Stimulated activated CD8-positive, alpha-beta memory T cell treated with anti-CD3 and anti-CD28 coated beads, Interleukin-12 subunit alpha, Interleukin-12 subunit beta, amount 100 ng/mL, for 1 hour (primary cell): ENCODE measurements at places on chromosomes 6 and 20.

DNA sequence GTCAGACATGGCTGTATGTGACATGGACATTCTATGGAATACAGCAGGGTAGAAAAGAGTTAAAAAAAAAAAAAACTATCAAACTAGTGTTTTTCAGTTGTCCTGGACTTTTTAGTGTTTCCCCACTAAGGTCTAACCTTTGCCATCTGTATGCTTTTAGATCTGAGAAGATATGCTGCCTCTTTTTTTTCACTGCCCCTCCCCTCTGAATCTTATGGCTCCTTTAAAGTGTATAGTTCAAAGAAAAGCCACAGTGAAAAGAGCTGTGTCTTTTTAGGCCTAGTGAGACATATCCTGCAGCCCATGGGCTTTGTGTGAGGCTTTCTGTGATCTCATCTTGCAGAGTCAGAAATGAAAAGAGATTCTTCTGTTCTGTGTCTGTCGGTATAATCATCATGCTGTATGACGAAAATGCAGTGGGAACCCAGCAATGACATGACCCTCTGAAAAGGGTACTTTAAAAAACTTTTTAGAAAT is 29.3 kb downstream of the ADGRG6 start:
- no peak for DNase-seq

GRCh38 chr6:108838101-108838717 is 10.0 kb upstream of the ARMC2 start:
- DNase-seq: no peak

GRCh38 chr20:42531508-42531961 is 658.2 kb downstream of the PTPRT start:
- no peak for DNase-seq

DNA sequence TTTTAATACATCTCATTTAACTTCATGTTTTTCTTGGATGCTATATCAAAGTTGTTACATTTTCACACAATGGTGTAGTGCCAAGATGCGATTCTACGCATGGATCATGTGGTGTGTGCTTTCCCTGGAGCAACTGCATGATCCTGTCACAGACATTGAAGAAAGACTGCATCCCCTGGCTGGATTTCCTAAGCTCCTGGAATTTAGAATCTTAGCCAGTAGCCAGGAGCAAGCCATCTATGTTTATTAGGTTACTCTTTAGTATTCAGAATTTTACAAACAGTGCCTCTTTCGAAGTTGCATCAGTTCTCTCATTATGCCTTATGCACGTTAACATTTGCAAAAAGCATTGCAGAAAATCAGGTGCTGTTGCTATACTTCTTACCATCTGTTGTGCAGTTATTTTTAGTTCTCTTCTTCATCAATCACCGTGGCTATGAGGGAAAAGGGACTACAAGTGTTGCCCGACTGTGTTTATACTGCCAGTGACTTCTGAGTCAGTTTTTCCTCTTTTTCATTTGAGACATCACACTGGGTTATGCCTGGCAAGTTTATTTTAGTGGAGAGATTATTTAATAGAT is 584.2 kb downstream of the BCKDHB start:
- no peak for DNase-seq

- DNase-seq: no peak
Measured at GRCh38 chr20:51767867-51768758, at the start of gene ATP9A. TSS of gene ATP9A (minus strand) at chr20:51768390. CDS start at chr20:51768369, 21 bp downstream.

- DNase-seq: no peak
Measured at GRCh38 chr6:101268541-101268940, 125.0 kb upstream of the GRIK2 start.

- no peak for DNase-seq
Measured at GRCh38 chr6:21277601-21278374, 315.8 kb upstream of the SOX4 start.

DNA sequence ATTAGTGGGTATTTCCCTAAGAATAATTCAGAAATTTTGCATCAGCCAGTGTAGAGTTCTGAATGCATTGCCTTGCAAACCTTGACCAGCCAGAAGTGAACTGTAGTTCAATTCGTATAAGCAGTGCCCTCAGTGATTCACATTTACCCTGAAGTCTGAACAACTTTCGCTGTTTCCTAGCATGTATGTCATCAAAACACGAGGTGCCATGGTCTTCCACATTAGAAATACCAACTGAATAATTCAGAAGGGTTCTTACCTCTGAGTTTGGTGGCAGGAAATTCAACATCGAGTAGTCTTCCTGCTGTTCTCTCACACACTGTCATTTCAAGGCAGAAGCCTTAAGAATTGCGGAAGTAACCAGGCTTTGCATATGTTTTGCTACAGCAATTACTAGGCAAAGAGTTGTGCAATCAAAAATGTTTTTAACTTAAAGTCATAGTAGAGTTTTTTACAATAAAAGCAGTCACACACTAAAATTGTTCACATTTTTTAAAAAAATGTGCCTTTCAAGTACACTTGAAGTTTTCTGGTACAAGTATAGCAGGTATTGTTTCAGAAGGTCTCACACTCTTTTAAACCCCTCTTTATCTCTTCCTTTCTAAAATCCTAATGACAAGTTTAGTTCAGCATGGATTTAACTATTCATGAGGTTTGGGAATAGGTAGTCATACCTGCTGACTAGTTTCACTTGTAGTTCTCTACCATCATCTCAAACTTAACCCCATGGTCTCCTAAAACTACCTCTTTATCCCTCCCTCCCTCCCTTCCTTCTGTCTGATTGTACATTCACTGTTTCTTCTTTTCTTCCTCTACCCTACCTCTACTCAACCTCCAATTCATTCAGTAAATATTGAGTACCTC is 118.3 kb downstream of the STXBP5 start:
- DNase-seq: no peak

- DNase-seq: no peak
Measured at GRCh38 chr6:168514216-168514615, 73.2 kb downstream of the SMOC2 start.

GRCh38 chr6:78561015-78561414 is 306.3 kb upstream of the IRAK1BP1 start:
- DNase-seq: no peak

DNA sequence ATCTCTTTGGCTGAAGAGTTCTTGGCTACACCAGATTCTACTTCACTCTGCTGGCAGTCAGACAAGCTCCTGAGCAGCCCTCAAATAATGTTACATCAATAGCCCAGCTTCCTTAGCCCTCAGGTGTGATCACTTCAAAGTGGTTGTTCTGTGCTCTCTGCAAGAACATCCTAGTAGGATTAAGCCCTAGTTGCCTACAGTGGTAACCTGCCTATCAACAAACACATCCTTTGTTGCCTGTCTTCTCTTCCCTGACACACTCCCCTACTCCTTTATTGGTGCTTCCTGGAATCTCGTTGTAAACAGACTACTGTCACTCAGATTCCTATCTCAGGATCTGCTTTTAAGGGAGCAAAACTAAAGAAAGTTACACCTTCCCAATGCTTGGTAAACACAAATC is 45.1 kb upstream of the TASP1 start:
- no peak for DNase-seq

- DNase-seq: no peak
Measured at GRCh38 chr20:8094850-8095249, 37.2 kb upstream of the PLCB1 start.

- no peak for DNase-seq
Measured at GRCh38 chr6:113565306-113565705, 291.8 kb upstream of the MARCKS start.

- no peak for DNase-seq
Measured at GRCh38 chr6:14108571-14109410, 8.8 kb upstream of the CD83 start.

DNA sequence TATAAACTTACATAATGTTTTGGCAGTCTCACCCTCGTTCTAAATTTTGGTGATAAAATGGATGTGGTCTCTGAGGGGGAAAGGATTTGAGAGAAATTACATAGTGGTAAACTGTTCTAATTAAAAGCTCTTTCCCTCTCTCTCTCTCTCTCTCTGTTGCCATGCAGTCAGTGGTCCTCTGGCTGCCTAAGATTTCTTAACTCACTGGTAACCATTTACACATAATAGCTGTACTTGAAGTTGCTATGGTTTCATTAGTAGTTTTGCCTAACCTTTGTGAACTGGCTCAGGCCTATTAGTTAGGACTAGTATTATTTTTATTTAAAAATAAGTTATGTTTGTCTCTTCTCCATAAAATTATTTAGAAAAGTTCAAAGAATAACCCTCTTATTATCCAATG is 42.0 kb downstream of the MAPK14 start:
- DNase-seq: no peak

GRCh38 chr6:170439366-170440361 is 113.4 kb downstream of the PSMB1 start:
- DNase-seq: no peak

DNA sequence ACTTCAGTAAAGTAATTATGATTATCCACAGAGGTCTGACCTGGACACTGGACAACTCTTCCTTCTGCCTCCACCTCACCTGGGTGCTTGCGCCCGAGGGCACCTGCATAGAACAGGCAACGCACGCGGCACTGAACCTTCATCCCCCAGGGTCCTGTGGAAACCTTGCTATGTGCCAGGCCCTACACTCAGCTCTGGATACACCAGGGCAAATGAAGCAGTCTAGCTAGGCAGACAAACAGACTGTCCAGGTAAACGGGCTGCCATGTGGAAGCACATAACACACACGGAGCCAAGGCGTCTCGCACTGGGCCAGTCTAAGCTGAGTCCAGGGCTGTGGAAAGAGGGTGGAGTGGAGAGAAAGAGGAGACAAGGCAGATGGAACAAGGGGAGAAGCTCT is 109.3 kb upstream of the AFDN start:
- DNase-seq: no peak

- DNase-seq: no peak
Measured at GRCh38 chr6:37305841-37306425, 47.9 kb upstream of the RNF8 start.

DNA sequence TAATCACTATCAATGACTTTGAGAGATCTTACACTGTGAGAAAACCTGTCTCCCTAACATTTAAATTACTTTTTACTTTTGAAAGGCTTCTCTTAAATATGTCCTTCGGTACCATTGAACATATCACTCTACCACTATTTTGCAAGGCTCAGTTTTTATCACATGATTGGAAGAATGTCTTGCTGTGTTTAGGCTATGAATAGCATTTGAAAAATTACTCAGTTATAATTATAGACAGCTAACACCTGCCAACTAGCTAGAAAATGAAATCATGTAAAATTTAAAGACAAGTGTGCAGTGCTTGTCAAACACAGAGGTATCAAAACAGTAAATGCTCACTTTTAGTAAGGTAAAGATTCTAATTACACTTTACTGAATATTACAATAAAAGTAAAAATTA is 11.0 kb downstream of the SESN1 start:
- DNase-seq: no peak

DNA sequence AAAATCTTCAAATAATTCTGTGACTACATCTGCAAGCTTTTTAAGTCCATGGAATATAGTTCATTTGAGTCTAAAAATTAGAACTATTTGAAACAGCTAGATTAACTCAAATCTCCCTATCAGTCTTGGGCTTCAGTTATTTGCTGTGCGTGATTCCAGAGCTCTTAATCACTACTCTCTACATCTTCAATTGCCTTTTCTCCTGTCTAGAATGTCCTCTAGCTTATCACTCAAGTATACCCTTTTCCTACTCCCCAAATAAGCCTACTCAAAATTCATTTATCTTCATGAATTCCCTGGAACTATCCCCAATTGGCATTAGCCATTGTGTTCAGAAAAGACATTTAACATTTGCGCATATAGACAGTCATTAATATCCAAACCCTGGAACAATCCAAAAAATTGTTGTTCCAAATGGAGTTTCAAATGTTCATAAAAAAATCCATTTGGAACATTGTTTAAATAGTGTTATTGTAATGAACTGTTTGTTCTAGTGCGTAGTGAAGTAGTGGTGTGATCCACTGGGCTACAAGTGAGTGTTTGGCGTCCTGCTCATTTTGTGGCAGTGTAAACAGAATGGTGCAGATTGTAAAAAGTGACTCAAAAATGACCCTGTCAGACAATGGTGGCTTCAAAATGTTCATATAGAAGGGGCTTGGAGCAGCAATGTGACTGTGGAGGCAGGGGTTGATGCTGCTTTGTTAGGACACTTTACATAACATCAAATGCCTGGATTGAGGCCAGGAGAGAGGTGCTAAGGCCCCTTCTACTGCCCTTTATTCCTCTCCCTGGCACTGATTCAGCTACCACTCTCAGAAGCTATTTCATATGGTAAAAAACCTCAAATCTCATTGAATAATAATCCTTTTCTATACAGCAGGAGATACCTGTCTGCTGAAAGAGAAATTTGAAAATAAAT is 122.3 kb downstream of the KIF6 start:
- DNase-seq: no peak

GRCh38 chr6:128025478-128025877 is 124.6 kb upstream of the THEMIS start:
- no peak for DNase-seq

- DNase-seq: no peak
Measured at GRCh38 chr6:117473401-117473800, 9.1 kb upstream of the DCBLD1 start.

DNA sequence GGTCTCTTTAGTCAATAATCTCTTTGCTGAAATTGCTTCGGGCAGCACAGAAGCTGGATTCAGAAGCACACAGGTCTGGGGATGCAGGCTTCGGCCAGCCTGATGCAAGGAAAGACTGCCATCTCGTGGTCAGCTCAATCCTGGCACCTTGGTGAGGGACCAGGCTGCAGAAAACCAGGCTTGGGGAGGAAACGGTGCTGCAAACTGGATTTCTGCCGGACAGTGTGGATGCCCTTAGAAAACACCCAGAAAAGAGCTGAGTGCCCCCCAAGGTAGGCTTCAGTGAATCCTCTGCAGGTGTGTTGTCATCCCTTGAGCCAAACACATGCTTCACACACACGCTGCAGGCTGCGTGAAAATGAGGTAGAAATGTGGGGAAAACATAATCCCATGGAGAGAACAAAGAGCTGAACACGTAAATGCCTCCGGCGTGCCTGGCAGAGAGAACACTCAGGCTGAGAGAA is 89.8 kb upstream of the PAX1 start:
- peak; percentile 14 for DNase-seq

DNA sequence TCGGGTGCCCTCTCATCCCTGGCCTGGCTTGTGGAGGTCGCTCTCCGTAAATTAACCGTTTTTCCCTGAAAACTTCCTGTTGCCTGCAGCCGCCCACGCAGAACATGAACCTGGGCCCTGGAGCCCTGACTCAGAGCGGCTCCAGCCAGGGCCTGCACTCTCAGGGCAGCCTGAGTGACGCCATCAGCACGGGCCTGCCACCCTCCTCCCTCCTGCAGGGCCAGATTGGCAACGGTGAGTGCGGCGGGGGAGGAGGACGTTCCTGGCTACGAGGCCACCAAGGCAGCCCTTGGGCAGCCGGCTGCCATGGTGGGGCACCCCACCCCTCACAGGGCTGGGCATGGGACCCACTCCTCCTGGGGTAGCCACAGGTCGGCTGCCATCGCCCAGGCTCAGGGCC is 17.8 kb downstream of the SS18L1 start:
- no peak for DNase-seq

GRCh38 chr20:41275301-41275731 is 42.2 kb downstream of the ZHX3 start:
- no peak for DNase-seq

DNA sequence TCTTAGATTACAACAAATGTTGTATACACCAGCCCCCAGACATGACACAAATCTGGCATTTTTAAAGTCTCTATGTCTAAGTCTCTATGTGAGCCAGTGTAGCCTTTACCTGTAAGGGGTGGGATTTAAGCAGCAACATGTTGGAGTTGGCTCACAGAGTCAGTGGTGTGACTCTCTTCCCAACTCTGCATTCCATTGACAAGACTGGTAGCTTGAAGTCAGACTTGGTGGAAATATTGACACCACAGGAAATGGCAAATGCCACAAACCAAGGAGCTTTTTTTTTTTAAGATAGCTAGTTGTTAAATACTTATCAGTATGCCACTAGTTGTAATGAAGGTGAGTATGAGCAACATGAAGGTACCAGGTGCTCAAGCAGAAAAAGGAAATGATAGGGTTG is 103.1 kb upstream of the SMLR1 start:
- DNase-seq: no peak

GRCh38 chr20:47466213-47466612 is 35.5 kb upstream of the NCOA3 start:
- no peak for DNase-seq
